ENCODE measurements at places on chromosomes 16 and 17. TPM values are rescaled to one million over a fixed set of nuclear protein-coding genes. Genes with fewer than 3 reads are reported as not detected.

GRCh38 chr16:57888128-57888527 lies 82.8 kb downstream of the CNGB1 start:
- DNase-seq = no peak

DNA sequence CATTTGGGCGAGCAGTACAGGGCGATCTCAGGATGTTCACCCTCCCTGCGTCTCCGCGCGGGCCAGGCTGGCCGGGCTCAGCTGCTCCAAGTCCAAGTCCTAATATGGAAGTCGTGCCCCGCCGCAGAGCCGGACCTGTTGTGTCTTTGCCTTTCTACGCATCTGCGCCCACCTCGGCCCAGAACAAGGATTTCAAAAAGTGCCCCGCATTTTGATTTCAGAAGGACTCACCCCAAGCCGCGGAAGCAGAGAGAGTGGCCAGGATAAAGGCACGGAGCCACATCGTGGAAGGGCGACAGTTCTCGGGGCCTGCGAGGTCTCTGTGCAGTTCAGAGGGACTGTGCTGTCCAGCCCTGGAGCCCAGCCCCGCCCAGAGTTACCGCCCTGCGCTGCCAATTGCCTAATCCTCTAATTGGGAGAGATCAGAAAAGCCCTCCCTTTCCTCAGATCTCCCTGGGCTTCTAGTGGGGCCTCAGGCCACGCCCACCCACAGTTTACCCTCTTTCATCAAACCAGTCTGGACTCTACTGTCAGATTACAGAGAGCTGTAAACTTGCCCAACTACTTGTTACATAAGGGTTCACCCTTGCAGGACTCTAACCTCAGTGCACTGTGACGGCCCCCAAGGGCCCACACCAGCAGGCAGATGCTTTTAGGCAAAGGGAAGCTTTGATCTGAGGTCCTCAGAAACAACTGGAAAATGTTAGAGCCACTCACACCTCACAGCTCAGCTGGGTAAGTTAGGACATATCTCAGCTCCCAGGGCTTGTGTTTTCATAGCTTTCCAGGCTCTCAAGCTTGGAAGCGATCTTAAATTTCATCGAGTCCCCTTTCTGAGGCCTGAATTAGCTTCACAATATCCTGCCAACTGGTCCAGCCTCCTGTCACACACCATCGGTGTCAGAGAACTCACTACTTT lies at the start of gene CES1:
Gene CES1, minus strand, starts transcription at position 324 of the 919 bp plus-strand sequence. Its CDS starts 41 bp downstream, at position 283.
- no peak for DNase-seq

GRCh38 chr17:35809855-35810461 lies 674 bp downstream of the TAF15 start:
- peak; percentile 13 for DNase-seq

DNA sequence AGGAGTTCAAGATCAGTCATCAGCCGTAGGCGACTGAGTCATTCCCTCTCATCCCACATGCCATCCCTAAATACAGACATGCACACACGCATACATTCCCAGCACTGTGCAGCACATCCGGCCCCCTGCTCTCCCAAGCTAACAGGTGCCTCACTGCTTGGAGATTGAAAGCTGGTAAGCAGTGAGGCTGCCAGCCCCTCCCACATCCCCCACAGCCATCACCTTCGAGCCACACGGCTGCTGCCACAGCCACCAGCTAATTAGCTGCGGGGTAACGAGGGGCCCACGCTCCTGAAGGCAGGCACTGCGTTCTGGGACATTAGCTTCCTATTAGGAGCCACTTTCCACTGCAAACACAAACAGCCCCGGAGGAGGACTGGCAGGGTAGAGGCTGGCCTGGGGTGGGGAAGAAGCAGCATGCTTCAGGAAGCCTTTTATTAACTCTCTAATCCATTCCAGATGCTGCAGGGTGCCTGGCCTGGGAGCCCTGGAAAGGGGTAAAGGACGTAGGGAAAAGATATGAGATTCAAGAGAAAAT lies 179.6 kb downstream of the CCT6B start:
- no peak for DNase-seq

DNA sequence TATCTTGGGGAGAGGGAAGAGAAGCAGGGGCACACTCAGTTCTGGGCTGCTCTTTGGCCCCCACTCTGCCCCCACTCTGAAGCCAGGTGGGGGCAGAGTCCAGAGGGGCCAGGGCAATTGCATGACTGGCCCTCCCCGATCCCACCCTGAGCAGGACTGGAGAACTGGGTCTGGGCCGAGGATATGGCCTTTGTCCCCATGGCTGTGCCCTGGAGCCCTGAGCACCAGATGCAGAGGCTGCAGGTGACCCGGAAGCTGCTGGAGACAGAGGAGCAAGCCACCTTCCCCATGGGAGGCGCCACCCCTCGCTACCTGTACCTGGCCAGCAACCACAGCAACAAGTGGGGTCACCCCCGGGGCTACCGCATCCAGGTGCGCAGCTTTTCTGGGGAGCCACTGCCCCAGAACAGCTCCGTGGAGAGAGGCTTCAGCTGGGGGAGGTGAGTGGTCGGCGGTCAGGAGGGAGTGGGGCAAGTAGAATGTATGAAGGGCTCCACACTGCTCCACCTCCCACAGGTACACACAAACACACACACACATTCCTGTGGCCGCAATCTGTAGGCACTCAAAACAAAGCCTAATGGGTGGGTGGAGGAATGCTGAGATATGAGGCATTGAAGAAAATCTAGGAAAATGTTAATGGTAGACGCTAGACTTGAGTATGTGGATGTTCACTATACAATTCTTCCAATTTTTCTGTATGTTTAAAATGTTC lies 21.4 kb downstream of the AOC3 start:
- DNase-seq = no peak

GRCh38 chr16:24986512-24987303 lies 28.5 kb downstream of the ARHGAP17 start:
- DNase-seq = no peak

GRCh38 chr17:2067608-2068024 lies 12.7 kb downstream of the HIC1 start:
- DNase-seq = no peak

- DNase-seq = no peak
Measured at GRCh38 chr16:56669005-56669839, at the start of gene MT1H. MT1H (plus strand) TSS chr16:56669814; CDS start chr16:56669885, 71 bp downstream.

DNA sequence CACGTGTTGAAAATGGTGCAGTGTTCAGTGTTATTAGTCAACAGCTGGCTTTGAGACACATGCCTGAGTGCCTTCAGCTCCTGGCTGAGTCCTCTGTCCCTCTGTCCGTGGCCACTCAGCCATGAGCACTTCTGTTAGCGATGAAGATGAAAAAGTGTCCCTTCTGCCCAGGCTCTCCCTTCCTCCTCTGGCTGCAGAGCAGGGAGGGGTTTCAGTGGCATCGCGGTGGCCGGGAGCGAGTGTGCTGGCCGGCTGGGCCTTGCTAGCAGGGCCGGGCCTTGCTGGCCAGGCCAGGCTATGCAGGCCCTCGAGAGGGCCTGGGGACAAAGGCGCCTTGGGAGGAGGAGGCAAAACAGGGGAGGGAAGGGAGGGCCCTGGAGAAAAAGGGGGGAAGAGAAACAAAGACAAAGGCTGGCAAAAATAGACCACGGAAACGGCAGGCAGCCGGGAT lies 47.7 kb downstream of the CMIP start:
- DNase-seq = no peak

DNA sequence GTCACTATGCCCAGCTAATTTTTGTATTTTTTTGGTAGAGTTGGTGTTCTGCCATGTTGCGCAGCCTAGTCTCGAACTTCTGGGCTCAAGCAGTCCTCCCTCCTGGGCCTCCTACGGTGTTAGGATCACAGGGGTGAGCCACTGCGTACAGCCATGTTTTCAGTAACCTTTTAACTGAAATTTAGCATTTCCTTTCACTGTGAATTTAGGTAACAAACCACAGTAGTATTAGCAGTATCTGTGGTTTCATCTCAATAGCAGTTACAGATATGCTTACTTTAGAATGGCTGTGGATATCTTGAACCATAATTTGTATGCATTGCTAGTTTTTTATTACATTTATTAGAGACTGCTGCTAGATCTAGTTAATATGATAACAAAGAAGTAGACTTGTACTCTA lies 4.3 kb upstream of the RANGRF start:
- DNase-seq = no peak

- DNase-seq = no peak
Measured at GRCh38 chr16:79856581-79856980, 256.0 kb upstream of the MAF start.

GRCh38 chr17:21453144-21453898 lies 77.2 kb downstream of the KCNJ12 start:
- DNase-seq = no peak

DNA sequence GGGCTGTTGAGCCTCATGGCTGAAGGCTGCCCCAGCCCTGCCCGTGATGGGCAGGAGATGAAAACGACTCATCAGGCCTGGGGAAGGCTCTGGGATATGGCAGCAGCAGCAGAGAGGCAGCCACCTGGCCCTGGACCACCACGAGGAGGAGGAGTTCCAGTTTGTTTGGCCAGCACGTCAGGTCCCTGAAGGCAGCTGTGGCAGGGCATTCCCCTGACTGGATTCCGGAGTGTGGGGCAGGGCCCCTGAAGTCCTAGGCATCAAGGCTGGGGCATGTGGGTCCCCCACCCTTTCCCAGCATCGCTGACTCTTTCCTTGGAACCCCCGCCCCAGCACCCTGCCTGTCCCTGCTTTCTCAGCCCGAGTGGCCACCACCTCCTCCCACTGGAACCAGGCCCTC lies 197.4 kb downstream of the ZNF423 start:
- DNase-seq = no peak

RFNG gene
- total RNA-seq = 17.2 TPM

RUNDC3A gene
- 40.3 TPM for total RNA-seq

LGALS9B gene
- total RNA-seq = not detected

NSF gene
- total RNA-seq = 73.8 TPM

PDIA2 gene
- 2.7 TPM for total RNA-seq

CD300LG gene
- total RNA-seq = not detected

TEX14 gene
- total RNA-seq = 0.54 TPM

CSH1 gene
- 3.6 TPM for total RNA-seq

Measured in cerebellum (tissue), 4 donors.